ENCODE measurements at places on chromosomes 5 and 9.

DNA sequence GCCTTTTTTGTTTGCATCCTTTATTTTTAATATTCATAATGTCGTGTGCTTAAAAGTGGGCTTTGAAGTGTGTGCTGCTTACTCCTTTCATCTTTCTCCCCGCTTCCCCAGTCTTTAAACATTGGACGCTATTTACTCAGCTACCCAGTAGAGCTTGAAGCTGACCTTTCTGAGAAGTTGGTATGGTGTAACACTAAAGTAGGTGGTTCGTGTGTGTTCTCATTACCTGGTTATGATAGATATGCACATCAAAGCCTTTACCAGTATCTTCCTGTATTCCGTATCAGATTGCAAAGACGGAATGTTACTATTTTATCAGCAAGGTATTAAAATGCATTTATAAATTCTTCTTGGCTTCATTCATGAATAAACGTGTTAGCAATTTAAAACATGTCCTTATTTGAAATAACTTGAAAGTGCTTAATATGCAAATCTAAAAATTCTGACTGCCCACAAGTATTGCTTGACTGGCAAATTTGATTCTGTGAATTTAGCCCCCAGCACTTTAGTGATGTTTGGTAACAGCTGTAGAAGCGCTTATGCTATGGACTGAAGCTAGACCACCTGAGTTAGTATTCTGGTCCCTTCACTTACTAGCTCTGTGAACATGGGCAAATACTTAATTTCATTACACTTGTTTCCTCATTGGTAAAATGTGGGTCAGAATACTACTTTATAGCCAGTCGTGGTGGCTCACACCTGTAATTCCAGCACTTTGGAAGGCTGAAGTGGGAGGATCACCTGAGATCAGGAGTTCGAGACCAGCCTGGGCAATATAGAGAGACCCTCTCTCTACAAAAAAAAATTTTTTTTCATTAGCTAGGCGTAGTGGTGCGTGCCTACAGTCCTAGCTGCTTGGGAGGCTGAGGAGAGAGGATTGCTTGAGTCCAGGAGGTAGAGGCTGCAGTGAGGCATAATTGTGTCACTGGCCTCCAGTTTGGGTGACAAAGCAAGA lies 1.7 kb downstream of the RRAGA start:
- no peak for DNase-seq

DNA sequence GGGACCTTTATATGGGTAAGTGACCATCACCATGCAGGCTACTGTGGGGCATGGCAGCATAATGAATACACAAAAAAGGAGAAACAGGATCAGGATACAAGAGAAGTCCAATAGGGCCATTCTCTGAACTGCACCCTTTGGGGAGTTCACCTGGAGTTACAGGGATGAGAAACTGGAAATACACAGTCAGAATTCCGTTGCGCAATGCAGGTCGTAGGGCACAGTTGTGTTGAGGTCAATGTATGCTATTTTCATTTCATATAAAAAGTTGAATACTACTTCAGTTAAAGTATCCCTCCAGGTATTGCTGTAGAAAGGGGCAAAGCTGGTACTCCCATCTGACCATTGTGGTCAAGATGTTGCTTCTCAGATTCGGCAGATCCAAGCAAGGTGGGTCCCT lies 471.4 kb downstream of the DMRT2 start:
- DNase-seq: no peak

DNA sequence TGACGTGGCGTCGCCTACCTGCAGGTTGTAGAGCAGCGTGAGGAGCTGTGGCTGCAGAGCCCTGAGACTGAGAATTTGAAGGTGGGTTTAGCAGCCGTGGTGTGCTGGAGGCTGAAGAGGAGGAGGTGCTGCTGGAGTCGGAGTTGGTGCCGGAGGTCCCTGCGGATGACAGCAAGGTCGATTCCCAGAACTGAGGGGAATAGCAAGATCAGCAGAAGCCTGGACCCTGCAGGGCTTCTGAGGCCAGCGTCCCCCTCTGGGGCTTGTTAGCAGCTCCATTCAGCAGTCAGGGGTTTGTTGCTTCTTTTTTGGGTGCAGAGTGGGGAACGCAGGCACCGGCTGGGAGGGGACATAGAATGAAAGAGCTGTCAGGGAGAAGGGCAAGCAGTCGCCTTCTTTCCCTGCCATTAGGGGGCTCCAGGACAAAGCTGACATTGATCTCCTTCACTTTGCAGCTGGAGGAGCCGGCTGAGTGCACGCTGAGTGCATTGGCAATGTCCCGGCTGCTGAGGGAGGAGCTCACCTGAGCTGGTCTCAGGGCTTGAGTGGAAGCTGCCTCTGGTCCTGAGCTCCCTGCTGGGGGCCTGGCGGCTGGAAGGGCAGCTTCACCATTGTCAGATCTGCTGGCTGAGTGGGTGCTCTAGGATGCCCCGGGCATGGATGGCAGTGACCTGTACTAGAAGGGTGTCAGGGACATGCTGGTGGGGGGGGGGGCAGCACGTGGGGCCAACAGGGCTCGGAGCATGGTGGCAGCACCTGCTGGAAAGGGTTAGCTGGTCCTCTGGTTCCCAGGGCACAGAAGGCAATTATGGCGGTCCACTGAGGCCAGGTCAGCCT lies 20.8 kb downstream of the OBP2B start:
- DNase-seq: no peak

DNA sequence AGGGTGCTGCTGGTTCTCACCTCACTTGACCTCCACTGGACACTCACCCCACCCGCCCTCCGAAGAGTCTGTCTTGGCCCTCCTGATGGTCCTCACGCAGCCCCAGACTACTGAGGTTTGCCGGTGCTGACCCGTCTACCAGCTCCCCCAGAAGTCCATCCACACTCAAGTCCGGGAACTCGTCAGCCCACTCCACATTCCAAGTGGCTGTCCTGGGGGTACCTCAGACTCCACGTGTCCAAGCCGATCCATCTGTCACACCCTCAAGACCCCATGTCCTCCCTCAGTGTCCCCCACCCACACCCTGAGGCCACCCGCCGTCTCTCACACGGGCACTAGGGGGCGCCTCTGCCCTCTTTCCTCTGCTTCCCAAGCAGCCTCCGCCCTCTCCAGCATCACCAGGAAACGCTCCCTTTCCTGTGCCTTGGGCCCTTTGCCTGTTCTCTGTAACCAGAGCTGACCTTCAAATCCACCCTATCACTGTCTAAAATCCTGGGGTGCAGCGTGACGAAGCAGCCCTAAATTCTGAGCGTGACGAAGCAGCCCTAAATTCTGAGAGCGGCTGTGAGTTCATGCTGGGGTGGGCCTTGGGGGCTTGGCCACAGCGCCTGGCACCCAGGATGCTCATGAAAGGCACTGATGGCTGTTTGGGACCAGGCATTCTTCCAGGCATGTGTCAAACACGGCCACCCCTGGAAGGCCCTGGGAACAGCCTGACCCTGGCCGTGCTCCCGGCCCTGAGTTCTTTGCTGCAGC lies 95.7 kb downstream of the KCNT1 start:
- DNase-seq: peak; percentile 56

- peak; percentile 70 for DNase-seq
Measured at GRCh38 chr5:141734501-141735229, 52.6 kb upstream of the ARAP3 start.

DNA sequence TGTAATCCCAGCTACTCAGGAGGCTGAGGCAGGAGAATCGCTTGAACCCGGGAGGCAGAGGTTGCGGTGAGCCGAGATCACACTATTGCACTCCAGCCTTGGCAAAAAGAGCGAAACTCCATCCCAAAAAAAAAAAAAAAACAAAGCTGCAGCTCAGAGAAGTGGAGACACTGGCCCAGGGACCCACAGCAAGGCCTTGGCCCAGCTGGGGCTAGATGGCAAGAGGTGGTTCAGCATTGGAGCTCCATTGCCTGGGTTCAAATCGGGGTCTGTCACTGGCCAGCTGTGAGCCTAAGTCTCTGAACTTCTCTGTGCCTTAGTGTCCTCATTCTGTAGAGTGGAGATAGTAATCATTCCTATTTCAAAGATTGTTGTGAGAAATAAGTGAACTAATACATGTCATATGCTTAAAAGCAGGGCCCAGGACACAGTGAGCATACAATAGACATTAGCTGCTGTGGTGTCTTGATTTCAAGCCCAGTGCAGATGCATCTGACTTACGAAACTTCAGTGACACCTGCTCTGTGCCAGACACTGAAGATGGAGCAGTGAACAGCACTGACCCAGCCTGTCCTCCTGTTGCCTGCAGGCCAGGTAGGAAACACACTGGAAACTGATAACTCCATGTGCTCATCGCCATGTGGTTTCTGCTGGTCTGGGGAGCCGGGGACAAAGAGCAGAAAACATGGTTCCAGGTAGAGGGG lies 127.7 kb downstream of the C9orf50 start:
- no peak for DNase-seq

DNA sequence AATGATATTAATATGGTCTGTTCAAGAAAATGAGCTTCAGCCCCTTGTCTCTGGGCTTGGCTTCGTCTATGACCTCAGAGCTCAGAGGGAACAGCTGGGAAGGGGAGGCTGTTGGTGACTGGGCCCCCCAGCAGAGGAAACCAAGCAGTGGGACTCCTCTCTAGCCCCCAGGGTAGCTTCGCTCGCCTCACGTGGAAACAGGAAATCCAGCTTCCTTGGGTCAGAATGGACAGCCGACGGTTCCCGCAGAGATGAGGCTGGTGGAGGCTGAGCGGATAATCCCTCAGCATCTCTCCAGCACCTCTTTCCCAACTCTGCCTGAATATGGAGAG lies 37.2 kb upstream of the ICE1 start:
- DNase-seq: no peak

GRCh38 chr5:78360674-78360923 lies 182 bp downstream of the SCAMP1 start:
- no peak for DNase-seq

DNA sequence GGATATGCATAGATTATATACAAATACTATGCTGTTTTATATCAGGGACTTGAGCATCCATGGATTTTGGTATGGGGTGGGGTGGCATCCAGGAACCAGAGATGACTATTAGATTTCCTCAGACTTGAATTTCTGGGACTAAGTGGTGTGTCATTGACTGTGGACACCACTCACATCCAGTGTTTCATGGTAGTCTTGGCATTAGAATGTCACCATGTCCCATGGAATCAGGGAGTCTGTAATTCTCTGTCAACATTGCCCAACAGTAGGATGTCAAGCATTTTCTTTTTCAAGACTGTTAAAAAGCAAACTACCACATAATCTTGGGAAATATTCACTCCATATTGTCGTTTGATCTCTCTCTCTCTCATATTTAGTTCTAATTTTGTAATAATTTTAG lies 13.1 kb downstream of the ISOC1 start:
- DNase-seq: no peak

- no peak for DNase-seq
Measured at GRCh38 chr9:106625259-106625789, 237.6 kb upstream of the ZNF462 start.

GRCh38 chr9:100662122-100662521 lies 84.2 kb downstream of the CAVIN4 start:
- DNase-seq: no peak

DNA sequence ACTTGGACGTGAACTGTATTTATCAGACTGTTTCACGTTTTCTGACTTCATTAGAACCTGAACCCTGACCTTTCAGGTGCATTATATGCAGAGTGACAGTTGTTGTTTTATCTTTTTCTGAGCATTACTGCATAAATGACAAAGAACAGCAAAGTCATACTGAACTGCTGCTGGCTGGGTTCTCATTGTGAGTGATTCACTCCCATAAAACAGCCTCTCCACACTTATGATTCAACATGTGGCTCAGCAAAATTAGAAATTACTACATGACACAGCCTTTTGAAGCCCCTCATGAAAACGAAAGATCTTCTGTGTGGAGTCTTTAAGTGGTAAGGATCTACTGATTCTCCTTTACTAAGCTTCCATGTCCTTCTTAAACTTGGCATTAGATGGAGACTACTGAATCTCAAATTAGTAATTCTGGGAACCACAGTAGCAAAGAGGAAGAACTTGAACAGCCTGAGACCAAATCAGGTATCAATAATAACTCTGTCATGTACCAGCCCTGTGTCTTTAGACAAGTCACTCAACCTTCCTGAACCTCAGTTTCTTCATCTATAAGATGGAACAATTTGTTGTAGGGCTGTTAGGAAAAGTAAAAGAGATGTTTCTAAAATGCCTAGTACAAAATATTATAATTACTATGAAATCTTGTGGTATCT lies 172.3 kb upstream of the GNA14 start:
- no peak for DNase-seq

DNA sequence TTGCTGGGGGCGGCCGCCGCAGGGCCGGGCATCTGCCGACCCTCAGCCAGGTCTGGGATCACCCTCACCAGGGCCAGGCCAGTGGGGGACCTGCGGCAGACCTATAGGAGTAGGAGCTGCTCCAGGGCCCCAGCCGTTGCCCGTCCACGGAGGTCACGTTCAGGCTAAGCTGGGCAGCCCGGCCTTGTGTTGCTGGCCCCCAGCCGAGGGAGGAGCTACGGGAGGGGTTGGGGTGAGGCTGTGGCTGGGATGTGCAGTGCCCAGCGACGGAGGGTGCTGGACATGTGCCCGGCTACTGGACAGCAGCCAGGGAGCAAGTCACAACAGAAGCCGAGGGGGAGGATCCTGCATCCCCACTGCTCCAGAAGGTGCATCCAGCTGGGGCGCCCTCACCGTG lies 39.6 kb upstream of the SLC6A19 start:
- DNase-seq: no peak

GRCh38 chr5:80569086-80569960 lies 757 bp downstream of the ANKRD34B start:
- DNase-seq: peak; percentile 22

DNA sequence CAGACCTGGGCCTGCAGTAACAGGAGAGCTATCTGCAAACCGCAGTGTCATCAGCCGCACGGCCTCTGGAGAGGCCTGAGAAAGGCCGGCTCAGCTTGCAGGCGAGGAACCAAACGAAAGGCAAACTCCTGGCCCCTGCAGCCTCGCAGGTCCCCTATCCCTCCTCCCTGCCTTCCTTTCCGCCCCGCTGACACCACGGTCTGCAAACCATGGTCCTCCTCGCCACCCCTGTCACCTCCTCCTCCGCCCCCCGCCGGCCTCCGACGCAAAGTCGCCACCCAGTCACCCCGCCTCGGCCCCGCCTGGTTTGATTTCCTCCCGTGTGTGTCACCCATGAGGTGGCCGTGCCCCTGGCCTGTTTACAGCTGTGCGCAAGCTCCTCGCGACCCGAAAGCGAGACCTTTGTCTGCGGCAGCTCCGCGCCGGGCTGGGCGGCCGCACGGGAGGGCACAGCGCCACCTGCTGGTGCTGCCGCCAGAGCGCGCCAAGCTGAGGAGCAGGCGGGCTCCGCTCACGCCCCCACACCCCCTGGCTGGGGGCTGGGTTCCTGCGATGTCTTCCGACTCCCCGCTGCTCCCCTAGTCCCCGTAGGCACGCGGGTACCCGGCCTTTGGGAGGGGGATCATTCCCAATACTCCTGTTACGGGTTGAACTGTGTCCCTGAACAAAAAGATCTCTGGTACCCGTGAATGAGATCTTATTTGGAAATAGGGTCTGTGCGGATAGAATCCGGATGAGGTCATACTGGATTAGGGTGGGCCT lies 19.4 kb downstream of the GBGT1 start:
- DNase-seq: peak; percentile 96
